Neuronal stem cell (in vitro differentiated cells): ENCODE measurements at places on chromosomes 11 and 22.

GRCh38 chr11:83401506-83402225 is 115.5 kb upstream of the CCDC90B start:
- no peak for DNase-seq

- DNase-seq: no peak
Observed at GRCh38 chr11:7292922-7293321, 41.2 kb downstream of the SYT9 start.

DNA sequence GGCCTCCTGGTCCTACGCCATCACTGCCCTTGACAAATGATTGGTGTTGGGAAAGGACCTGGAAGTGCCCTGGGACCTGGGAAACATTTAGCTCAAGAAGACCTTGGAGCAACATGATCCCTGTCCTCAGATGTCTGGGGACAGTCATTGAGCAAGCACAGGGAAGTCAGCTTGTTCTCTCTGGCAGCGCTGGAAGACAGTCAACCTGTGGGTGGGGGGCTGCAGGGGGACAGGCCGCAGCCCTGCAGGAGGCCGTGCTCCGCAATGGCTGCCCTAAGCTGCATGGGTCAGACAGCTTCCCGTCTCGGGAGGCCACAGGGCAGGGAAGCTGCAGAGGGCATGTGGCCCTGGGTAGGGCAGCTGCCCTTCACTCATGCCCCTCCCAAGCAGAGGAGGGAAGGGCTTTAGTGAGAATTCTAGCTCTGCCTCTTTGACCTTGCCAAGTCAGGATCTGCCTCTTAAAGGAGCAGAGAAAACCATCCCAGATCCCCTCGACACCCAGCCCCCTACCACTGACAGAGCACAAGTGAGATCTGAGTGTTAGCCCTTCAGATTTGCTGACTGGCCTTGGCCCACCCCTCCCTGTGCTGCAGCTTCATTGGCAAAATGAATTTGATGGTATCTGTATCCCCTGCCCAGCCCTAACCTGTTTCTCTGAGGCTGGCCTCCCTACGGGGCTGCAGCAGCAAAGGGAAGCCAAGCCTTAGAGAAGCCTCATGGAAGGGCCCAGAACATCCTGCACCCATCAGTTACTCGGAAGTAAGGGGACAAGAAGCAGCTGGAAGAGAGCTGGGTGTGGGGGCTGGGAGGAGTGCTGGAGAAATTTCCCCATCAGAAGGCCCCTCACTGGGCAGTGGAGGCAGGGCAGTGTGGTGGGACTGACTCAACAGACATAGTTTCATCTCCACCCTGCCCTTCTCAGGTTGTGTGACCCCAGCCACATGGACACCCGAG is 6.2 kb upstream of the SREBF2 start:
- DNase-seq: no peak

- DNase-seq: no peak
Observed at GRCh38 chr11:7516475-7516874, 2.7 kb downstream of the PPFIBP2 start.

- no peak for DNase-seq
Observed at GRCh38 chr22:21569459-21570170, 2.1 kb downstream of the UBE2L3 start.

- no peak for DNase-seq
Observed at GRCh38 chr11:27858866-27859265, 158.6 kb upstream of the BDNF start.

GRCh38 chr11:925496-926301 is at the start of gene AP2A2:
AP2A2 (plus strand) TSS chr11:925870; CDS start chr11:926022, 152 bp downstream.
- peak; percentile 90 for DNase-seq

- DNase-seq: no peak
Observed at GRCh38 chr11:3051196-3052108, 5.8 kb downstream of the CARS1 start.
